ENCODE measurements at places on chromosomes 1 and 21.

- DNase-seq: no peak
Measured at GRCh38 chr1:220990427-220991339, 111.4 kb downstream of the HLX start.

DNA sequence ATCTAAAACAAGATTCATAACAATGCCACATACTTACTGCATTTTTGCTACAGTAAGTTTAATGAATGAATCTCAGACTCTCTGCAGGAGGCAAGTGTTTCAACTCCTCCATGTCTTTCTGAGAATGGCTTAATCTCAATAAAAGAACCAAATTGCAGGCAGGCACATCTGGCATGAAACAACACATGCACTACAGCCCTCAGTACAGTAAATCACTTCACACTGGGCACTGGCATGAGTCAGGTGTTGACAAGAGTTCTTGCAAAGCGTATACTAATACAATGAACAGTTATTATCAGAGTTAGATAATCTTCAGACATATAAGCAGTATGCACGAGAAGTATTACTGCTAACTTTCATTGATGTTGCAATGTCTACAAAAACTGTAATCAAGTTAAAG, 1386.8 kb downstream of the MRPL39 start:
- no peak for DNase-seq

- DNase-seq: no peak
Measured at GRCh38 chr1:58814251-58815068, 30.6 kb upstream of the JUN start.

DNA sequence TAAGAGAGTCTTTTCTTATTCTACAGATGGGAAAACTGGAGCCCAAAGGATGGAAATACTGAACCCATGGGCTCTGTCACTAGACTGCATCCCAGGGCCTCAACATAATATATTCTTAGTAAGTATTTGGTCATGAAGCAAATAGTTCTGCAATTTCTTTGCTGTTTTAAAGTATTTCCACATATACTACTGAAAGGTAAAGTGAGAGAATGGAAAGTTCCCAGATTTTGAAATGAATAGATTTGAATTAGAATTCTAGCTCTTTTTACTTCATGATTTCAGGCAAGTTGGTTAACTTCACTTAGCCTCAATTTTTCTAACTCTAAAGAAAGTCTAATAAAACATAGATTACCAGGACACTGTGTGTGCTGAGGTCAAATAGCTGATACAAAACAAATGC, 95.6 kb upstream of the FGGY start:
- DNase-seq: no peak

DNA sequence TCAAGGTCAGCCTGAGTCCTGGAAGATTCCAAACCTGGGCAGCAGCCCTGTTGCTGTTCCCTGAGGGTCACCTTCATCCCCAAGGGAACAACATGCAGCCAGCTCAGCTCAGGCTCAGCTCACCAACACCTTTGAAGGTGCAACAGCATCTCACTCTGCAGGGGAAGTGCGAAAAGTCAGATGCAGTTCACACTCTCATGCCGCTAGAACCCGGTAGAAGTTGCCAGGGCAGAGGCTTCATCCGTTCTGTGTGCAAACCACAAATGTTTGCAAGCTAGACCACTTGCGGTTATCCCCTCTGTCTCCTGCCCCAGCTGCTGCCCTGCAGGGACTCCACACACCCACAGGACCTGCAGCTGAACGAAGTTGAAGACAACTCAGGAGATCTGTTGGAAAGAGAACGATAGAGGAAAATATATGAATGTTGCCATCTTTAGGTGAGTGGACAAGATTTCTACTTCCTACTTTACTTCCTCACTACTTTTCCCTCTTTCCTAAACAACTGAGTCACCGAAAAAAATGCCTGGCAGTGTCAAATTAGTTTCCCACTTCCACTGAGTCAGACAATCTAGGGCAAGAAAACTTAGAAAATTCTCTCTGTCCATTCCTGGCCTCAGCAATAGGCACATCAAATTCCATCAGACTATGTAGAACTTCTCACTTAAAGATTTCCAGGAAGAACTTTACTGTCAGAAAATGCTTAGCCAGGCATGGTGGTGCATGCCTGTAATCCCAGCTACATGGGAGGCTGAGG, 1.8 kb upstream of the FCRL6 start:
- no peak for DNase-seq

All from NCI-H1092 (cell line).